ENCODE measurements at places on chromosomes 2 and 18. TPM values are rescaled to one million over a fixed set of nuclear protein-coding genes. Genes with fewer than 3 reads are reported as not detected.
A peak's percentile ranks its signal among the peaks of the same experiment; 100 is the strongest.

The IL1B gene
- 4.1 TPM for total RNA-seq

- H3K27me3 ChIP-seq, result no peaks in the 10 kb centered on the region
- no peak for DNase-seq
- peaks cover 13% of the 10 kb centered on the region for H3K4me1 ChIP-seq
- peak overlapping the region; percentile 68 for H3K4me3 ChIP-seq
- peak overlapping the region; percentile 98 for H3K27ac ChIP-seq
Measured at GRCh38 chr2:42809131-42809818, 16.9 kb upstream of the HAAO start.

GRCh38 chr2:20456116-20456571 lies 9.3 kb downstream of the RHOB start:
- H3K27me3 ChIP-seq, result no peaks in the 10 kb centered on the region
- no peaks in the 10 kb centered on the region for H3K36me3 ChIP-seq
- H3K4me1 ChIP-seq, result no peaks in the 10 kb centered on the region
- no peak overlapping the region for H3K4me3 ChIP-seq

DNA sequence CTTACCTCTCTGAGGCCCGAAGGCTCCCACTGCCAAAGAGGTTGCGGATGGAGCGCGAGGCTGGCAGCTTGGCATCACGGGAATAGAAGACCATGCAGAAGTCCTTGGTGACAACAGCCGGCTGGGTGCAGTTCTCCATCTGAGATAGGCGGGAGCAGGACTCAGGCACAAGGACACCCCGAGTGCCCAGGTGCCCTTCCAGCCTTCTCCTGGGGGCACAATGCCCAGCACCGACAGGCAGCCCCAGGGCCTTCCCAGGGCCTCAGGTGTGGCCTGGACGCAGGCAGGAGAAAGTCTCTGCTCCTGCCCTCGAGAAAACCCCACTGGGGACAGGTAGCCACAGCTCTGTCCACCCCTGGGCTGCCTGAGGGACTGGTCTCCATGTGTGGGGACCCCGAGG lies 33.6 kb downstream of the AQP12A start:
- no peaks in the 10 kb centered on the region for H3K4me1 ChIP-seq
- no peaks in the 10 kb centered on the region for H3K36me3 ChIP-seq

DNA sequence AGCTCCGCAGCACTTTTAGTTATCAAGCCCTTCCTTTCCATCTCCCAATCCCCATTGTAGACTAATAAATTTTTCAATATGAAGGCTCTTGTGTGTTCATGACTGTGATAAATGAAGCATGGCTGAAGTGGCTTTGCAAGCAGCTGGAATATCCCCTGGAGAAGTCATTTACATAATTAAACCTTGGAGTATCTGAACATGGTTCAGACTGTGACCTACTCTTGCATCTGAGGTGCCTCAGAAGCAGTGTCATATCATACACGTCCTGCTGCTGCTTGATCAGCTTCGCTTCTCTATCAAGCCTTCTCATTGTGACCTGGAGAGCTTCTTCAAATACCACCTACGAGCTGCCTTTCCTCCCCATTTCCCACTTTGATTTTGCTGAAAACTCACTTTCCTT lies 48.4 kb upstream of the ZNF397 start:
- H3K4me3 ChIP-seq, result no peak overlapping the region
- no peaks in the 10 kb centered on the region for H3K36me3 ChIP-seq
- no peak for DNase-seq
- no peaks in the 10 kb centered on the region for H3K27me3 ChIP-seq
- H3K27ac ChIP-seq, result no peak overlapping the region
- H3K4me1 ChIP-seq, result no peaks in the 10 kb centered on the region

The LHCGR gene
- total RNA-seq, result not detected

The LDLRAD4 gene
- total RNA-seq, result 35.6 TPM

DNA sequence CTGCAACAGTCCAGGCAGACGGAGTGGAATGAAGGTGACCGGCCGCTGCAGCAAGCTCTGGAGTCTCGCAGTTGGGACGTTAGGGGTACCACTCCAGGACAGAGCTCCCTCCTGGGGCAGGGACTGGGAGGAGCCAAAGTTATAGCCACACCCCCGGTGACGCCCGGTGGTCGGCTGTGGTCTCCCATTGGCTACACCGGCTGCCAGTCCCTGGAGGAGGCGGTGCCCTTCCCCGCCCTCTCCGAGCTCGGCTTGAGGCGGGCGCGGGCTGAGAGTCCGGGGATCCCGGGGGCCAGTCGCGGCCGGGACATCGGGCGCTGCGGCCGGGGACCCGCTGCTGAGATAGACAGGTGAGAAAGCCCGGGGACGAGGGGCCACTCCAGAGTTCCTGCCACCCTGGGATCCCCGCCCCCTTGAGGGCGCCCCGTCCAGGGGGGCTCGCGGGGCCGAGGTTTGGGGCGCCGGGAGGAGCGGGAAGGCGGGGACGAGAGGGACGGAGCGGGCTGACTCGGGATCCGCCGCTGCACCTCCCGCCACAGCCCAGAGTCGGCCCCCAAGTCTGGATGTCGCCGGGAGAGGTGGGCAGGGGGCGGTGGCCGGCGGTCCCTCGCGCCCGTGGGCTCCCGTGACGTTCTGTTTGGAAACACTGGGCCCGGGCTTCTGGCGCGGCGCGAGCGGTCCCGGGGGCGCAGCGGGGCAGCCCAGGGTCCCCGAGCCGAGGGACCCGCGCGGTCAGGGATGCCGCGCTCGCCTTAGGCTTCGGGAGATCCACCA lies at the start of gene PLEKHH2:
TSS of gene PLEKHH2 (plus strand) at position 231 of the 774 bp plus-strand sequence. CDS start 7,414 bp downstream, outside the sequence.
- H3K4me3 ChIP-seq, result peak within 1 kb of the TSS; percentile 64
- no peaks in the 10 kb centered on the region for H3K36me3 ChIP-seq
- peak within 1 kb of the TSS; percentile 44 for H3K27ac ChIP-seq

GRCh38 chr2:136919682-136920081 lies 154.3 kb downstream of the THSD7B start:
- no peaks in the 10 kb centered on the region for H3K4me1 ChIP-seq
- H3K4me3 ChIP-seq, result no peak overlapping the region
- DNase-seq, result no peak
- no peaks in the 10 kb centered on the region for H3K27me3 ChIP-seq
- H3K36me3 ChIP-seq, result no peaks in the 10 kb centered on the region

The KCNG2 gene
- not detected for total RNA-seq

DNA sequence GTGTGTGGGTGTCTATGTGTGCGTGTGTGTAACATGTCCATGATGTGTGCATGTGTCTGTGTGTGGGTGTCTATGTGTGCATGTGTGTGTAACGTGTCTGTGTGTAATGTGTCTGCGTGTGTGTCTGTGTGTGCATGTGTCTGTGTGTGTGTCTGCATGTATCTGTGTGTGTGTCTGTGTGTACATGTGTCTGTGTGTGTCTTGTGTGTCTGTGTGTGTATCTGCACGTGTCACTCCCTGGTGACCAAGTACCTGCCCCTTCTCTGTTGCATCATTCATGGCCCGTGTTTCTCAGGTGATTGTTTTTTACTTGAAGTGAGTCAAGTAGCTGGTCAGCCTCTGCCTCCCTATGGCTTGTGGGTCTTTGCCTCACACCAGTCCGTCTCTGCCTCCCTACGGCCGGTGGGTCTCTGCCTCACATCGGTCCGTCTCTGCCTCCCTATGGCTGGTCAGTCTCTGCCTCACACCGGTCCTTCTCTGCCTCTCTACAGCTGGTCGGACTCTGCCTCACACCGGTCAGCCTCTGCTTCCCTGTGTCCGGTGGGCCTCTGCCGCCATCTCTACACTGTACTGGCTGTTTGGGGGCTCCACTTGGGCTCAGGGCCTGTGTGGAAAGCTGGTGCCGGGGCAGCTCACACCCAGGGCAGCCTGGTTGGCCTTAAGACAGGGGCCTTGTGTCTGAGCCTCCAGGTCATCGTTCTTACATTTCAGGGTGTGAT lies 31.6 kb downstream of the KCNG2 start:
- DNase-seq, result no peak
- no peaks in the 10 kb centered on the region for H3K27me3 ChIP-seq
- no peak overlapping the region for H3K27ac ChIP-seq
- no peaks in the 10 kb centered on the region for H3K4me1 ChIP-seq

The GKN1 gene
- not detected for total RNA-seq

DNA sequence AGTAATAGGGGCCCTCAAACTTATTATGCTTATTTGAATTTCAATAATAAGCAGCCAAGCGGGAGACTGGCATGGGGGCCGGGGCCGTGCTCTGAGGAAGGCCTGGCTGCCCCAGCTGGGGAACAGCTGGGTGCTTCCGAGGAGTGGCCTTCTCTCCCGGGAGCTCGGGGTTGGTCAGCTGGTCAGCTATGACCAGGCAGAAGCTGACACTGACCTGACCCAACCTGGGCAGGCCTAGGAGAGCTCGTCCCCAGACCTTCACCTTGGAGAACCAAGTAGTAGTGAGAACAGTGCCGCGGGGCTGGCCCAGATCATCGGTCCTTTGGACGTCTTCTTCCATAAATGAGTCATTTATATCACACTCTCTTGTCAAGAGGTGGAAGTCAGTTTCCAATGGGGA lies 36.1 kb downstream of the RRM2 start:
- H3K4me3 ChIP-seq, result no peak overlapping the region
- H3K36me3 ChIP-seq, result no peaks in the 10 kb centered on the region
- peak; percentile 27 for DNase-seq
- H3K4me1 ChIP-seq, result no peaks in the 10 kb centered on the region

The C2orf66 gene
- not detected for total RNA-seq

DNA sequence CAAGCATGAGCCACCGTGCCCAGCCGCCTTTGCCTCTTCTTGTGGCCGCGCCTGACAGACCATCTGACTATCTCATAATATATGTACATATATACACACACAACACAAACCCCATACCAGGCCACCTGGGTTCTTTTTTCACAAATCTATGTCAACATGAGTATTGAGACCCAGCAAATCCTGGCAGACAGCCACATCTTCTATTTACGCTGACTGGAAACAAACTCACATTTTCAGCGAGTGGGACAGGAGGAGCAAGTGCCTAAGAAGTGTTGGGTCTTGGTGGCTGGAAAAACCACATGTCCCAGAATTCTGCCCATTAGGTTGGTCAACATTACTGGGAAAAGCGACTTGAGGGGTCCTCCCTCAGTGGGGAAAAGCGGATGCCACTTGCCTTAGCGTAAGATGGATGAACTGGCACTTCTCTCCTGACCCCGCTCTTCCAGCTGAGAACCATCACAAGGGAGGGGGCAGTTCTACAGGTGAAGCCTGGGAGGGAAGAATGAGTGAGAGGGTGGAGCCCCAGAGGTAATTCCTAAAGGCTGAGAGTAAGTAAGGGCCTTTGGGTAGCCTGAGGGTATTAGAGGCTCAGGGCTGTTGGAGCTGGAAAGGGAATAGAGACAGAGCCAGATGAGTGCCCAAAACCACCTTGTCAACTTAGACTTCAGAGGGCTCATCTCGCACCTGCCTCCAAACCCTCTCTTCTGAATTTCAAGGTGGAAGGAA lies 1.9 kb downstream of the SCYGR3 start:
- no peak for DNase-seq
- no peaks in the 10 kb centered on the region for H3K36me3 ChIP-seq
- H3K27me3 ChIP-seq, result no peaks in the 10 kb centered on the region
- no peak overlapping the region for H3K4me3 ChIP-seq
- no peak overlapping the region for H3K27ac ChIP-seq

The MARCO gene
- 5.8 TPM for total RNA-seq

Data from right lobe of liver (tissue), 6 donors.